Hippocampal formation (tissue), 2 donors: ENCODE measurements at places on chromosomes 1 and 21.

DNA sequence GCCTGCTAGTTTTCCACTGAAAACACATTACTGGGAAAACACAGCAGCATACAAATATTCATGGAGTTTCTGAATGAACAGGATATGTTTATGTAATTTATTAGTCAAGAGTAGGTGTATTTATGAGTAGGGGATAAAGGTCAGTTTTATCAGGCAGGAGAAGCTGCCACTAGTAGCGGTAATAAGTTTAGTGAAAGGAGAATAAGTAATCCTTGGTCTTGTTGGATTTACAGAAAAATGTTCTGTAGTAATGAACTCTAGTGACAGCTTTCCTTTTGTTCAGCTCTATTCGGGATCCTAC is 1.2 kb downstream of the MAST2 start:
- DNase-seq = no peak

DNA sequence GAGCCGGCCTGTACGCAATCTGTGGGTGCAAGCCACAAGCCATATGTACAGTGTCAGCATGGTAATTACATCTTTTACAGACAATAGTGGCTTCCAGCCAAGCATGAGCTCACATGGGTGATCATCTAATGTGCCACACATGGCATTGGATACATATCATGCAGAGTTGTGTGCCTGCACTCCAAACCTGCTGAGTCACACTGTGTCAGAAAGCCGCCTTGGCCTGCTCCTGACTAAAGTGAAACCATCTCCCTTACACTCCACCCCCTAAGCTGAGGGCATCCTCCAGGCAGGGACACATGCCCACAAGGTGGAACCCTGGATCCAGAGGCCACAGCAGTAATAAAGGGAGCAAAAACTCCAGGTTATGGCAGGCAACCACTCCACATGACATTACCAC is 72.5 kb downstream of the KCNT2 start:
- no peak for DNase-seq

DNA sequence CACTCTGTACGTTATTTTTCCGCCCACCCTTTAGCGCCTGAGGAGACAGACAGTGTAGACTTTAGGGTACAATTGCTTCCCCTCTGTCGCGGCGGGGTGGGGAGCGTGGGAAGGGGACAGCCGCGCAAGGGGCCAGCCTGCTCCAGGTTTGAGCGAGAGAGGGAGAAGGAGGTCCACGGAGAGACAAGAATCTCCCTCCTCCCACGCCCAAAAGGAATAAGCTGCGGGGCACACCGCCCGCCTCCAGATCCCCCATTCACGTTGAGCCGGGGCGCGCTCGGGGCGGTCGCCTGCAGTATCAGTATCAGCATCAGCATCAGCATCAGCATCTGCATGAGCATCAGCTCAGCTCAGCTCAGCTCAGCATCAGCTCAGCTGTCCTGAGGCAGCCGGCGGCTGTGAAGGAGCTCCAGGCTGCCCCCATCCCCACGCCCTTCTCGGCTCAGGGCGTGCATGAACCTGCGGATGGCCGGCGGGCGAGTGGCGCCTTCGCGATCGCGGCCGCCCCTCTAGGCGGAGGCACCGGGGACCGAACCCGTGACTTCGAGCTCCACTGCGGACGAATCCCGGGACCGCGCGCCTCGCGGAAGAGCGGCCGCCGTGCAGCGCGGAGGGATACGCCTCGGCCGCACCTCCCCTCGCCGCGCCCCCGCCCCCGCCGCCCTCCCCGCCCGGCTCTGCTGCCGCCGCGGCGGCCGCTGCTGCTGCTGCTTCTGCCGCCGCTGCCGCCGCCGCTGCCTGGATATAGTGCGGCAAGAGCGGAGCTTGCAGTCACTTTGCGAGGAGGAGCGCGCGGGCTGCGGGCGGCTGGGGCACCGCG is at the start of gene NCAM2:
NCAM2 (plus strand) TSS at position 774 of the 820 bp plus-strand sequence.
- peak; percentile 83 for DNase-seq

- no peak for DNase-seq
These were observed 5.0 kb downstream of the CNKSR1 start for GRCh38 chr1:26182383-26182696.

DNA sequence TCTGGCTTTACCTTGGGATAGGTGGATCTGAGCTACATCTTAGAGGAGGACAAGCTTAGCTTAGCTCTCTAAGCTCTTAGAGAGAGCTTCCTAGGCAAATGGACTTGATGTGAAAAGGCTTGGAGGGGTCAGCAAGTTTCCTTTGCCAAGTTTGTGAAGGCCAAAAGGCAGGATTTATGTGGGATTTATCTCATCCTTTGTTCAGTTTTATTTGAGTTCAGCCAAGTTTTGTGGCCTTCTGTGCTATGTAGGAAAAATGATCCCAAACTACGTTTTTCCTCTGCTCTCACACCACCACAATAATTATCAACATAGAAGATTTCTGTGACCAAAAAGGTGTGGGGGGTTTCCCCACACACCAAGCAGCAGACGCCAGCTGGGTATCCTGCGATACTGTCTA is 26.0 kb upstream of the RNF11 start:
- DNase-seq = no peak

DNA sequence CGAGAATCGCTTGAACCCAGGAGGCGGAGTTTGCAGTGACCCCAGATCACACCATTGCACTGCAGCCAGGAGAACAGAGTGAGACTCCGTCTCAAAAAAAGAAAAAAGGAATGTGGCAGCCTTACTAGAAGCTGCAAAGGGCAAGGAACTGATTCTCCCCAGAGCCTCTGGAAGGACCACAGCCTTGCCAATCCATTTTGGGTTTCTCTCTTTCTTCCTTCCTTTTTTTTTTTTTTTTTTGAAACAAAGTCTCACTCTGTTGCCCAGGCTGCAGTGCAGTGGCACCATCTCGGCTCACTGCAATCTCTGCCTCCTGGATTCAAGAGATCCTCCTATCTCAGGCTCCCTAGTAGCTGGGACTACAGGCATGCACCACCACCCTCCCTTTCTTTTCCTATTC is 9.9 kb upstream of the IFNGR2 start:
- no peak for DNase-seq

GRCh38 chr1:83923553-83923952 is 75.4 kb downstream of the TTLL7 start:
- no peak for DNase-seq

DNA sequence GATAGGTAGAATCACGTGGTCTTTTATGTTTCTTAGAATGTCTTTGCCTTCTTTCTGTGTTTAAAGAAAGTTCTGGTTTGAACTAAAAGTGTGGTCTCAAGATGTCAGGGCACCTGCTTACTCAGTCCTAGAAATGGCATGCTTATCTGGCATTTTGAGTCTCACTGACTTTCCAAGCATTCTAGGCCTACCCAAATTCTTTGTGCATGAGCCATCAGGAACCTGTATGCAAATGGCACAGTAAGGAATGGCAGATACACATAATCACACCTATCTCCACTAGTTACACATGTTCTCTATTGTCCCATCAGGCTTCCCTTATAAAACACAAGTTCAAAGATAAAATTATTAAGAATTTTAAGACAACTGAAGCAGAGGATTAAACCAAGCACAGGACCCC is 29.5 kb upstream of the CLCA4 start:
- no peak for DNase-seq

GRCh38 chr1:151537112-151537511 is 3.0 kb upstream of the TUFT1 start:
- DNase-seq = no peak

- no peak for DNase-seq
These were observed 4.3 kb upstream of the UBE2U start for GRCh38 chr1:64199154-64199553.

- no peak for DNase-seq
These were observed 10.8 kb upstream of the TIAM1 start for GRCh38 chr21:31354604-31355443.

DNA sequence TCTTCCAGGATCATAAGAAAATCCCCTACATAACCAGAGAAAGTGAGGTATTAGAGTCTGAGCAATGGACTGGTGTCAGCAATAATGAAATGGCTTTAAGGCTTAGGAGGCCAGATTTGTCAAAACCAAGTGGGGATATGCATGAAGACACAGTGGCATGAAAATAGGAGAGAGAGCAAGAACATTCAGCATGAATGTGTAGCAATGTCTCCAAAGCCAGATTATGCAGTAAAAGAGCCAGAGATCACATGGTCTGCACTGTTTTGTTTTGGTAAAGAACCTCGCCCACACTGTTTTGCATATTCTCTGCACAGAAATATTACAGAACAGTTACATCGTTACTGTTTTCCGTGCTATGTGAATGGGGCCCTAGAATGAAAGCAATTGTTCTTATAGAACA is 589.4 kb downstream of the PLPP3 start:
- no peak for DNase-seq
